ENCODE measurements at places on chromosomes 2 and 18. TPM values are rescaled to one million over a fixed set of nuclear protein-coding genes. Genes with fewer than 3 reads are reported as not detected.

TOGARAM2 gene
- 0.59 TPM for total RNA-seq

C18orf54 gene
- 28.8 TPM for total RNA-seq

POTEC gene
- total RNA-seq, result 0.07 TPM

SF3B6 gene
- total RNA-seq, result 126 TPM

GRCh38 chr2:203697190-203697589 is 9.2 kb upstream of the CD28 start:
- no peaks in the 10 kb centered on the region for H3K27me3 ChIP-seq

DNA sequence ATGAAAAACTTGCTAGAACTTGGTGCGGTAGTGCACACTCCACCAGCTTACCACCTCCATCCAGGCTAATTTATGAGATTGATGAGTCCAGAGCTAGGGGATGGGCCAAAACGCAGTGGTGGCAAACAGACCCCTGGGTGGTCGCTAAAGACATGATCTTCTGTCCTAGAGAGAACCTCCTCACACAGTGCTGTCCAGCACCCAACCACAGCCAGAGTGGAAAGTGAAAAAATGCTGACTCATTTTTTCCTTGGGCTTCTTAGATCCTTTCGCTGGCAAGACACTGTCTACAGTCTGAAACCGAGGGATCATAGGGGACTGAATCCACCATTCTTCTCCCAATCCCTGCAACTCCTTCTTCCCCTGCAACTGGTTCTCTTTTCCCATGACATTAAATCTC is 4.1 kb downstream of the ANTXR1 start:
- no peak overlapping the region for H3K27ac ChIP-seq
- no peak for DNase-seq
- no peak overlapping the region for H3K4me3 ChIP-seq
- H3K27me3 ChIP-seq, result peaks cover 1% of the 10 kb centered on the region
- H3K4me1 ChIP-seq, result peaks cover 3% of the 10 kb centered on the region

DNA sequence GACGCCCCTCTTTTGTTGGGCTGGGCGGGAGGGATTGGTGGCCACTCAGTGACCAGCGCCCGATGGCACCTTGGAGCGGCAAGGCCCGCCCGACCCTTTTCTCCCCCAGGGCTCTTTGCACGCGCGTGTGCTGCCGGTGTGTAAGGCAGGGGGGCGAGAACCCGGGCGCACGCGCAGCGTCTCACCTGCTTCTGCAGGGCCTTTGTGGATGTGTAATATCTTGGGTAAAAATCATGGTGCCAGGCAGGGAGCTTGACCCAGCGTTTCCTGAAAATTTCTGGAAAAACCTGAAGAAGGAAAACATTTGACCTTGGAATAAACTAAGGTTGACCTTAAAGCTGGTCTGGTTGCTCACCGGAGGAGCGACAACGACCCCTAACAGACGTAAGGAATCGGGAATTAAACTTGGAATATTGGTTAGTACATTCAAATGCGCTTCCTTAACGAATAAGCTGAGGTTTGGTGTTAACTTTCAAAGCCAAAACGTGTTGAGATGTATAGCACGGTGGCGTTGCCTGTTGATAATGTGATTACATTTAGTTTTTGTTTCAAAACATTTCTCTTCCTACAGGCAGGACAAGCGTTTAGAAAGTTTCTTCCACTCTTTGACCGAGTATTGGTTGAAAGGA is 438 bp downstream of the HSPE1 start:
- no peak for DNase-seq
- peaks cover 22% of the 10 kb centered on the region for H3K36me3 ChIP-seq
- peaks cover 7% of the 10 kb centered on the region for H3K4me1 ChIP-seq
- peak overlapping the region; percentile 92 for H3K27ac ChIP-seq
- no peaks in the 10 kb centered on the region for H3K27me3 ChIP-seq

DNA sequence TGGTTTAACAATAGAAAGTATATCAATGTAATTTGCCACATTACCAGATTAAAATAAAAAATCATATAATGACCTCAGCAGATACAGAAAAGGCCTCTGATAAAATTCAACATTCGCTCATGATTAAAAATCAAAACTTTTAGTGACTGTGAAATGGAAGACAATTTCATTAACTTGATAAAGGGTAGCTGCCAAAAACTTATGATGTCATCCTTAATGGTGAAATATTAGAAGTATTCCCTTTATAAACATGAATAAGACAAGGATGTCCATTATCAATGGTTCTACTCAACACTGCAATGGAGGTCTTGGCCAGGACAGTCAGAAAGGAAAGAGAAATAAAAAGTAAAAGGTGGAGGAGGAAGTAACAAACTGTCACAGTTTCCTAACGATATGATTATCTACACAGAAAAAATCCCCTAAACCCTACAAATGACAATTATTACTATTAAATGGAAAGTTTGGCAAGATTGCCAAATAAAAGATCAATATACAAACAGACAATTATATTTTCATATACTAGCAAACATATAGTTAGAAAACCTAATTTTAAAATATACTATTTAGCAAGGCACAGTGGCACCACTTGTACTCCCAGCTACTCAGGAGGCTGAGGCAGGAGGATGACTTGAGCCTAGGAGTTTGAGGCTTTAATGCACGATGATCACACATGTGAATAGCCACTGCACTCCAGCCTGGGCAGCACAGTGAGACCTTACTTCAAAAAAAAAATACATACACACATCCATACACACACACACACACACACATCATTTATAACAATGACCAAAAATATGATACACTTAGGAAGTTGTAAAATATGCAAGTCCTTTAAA is 12.8 kb downstream of the METTL8 start:
- H3K4me3 ChIP-seq, result no peak overlapping the region
- H3K27me3 ChIP-seq, result no peaks in the 10 kb centered on the region
- H3K4me1 ChIP-seq, result peaks cover under 1% of the 10 kb centered on the region
- no peak overlapping the region for H3K27ac ChIP-seq
- H3K36me3 ChIP-seq, result peaks cover 23% of the 10 kb centered on the region

- H3K4me1 ChIP-seq, result peaks cover 4% of the 10 kb centered on the region
- no peak overlapping the region for H3K4me3 ChIP-seq
These were observed 21.4 kb upstream of the MYO3B start for GRCh38 chr2:170156592-170156991.

Data from H1 (cell line).